Stimulated activated CD8-positive, alpha-beta memory T cell treated with anti-CD3 and anti-CD28 coated beads, Interleukin-7, amount 100 ng/mL, for 24 hours (primary cell): ENCODE measurements at places on chromosomes 12 and 14.
A peak's percentile ranks its signal among the peaks of the same experiment; 100 is the strongest.

DNA sequence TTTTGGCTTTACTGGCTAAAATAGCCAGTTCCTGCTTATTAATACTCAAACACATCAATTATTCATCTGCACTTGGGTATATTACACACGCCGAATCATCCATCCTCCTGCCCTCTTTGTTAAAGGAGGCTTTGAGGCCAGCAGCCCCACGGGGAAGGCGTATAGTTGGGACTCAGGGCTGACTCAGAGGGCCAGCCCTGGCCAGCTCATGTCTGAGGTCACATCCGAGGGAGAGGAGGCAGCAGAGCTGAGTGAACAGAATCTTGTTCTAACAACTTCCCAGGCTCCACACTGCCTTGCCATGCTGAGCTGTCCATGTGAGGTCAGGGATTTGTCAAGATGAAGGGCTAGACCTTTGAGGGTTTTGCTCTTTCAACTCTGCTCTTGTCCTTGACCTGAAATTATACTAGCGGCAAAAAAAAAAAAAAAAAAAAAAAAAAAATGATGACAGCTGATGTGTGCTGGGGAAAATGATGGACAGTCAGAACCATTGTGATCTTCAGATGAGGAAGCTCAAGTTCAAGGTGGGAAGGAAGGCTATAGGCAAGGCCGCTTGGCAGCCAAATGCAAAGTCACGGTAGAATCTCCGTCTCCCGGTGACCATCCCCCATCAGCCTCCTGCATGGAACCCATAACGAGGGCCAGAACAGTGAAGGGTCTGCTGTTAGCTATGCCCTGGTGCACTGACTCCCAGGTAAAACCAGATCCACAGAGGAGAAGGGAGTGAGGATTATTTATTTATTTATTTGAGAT is 12.5 kb upstream of the MARK3 start:
- DNase-seq: no peak

DNA sequence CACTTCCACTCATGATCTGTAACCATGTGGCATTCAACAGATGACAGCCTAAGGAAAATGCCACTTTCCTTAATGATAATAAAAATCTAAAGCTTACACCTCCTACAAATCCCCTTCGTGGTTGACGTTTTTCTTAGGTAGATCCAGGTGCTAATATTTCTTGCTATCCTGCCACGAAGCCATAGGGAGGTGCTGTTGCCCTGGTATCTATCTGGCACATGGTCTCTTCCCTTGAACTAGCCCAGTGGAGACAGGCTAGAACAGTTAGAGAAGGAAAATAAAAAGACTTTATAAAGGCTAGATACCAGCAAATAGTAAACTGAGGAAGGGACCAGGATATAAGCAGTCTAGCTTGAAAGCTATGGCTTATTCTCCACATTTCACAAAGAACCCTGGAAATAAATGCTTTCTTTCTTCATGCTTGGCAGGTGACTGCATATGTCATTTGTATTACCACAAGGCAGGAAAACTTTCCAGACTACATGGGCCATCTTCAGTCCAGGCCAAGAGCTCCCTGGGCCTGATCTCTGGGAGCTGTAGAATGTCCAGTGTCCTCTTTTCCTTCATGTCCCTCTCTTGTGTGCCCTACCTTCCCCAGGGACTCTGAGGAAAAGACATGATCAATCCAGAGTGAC is 15.3 kb downstream of the SPIC start:
- DNase-seq: no peak

DNA sequence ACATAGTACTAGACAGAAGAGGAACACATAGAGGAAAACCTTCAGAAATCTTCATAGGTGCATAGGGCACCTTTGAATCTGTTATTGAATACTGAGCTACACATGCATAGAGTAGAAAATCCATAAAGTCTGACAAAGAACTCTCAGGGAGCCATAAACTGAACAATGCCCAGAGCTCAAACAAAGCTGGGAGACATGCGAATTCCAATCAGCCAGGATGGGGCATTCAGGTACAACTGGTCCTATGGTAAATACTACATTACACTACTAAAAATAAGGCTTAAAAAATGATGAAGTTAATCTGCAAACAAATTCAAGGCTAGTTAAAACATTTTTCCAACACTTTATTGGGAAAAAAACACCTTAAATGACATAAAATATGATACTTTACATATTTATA is 259.7 kb downstream of the DIO2 start:
- DNase-seq: no peak

- no peak for DNase-seq
Observed at GRCh38 chr14:74695406-74695805, 17.5 kb downstream of the AREL1 start.

DNA sequence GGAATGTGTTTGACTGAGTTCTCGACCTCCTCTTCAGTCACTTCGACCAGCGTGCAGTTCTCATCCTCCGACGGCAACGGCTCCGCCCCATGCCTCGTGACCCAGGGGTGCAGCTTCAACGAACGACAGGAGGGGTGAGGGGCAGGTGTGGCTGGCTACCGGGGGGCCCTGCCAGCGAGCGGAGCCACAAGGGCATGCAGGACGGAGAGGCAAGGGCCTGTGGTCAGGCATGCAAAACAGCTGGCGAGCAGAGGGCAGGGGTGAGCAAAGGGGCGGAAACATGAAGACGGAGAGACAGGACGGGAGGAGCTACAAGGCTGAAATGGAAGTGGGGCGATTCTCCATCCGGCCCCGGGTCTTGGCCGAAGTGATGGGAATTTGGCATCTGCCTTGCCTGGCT is 38.7 kb downstream of the P2RX4 start:
- no peak for DNase-seq

DNA sequence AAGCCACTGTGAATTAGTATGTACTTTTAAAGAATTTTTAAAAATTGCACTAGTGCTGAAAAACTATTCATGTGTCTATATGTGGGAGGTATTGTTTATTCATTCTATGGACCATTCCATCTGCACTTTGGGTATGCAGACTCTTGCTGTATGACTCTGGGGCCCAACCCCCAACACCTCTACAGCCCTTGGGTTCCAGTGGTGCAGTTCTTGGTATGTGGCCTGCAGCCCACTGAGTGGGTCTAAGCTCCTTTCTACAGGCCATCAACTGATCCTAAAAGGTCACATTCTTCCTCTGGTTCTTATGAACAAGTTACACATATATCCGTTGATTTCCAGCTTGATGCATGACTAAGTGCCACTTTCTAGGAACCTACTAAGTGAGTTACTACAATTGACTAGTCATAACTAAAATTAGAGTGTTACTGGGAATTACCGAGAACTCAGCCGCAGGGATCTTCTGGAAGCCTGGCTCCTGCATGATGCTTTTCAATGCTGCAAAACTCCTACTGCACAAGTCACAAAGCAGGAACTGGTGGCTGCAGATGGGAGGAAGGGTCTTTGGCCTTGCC is 62.4 kb upstream of the MED13L start:
- no peak for DNase-seq

GRCh38 chr14:24979725-24980239 is 70.2 kb downstream of the STXBP6 start:
- DNase-seq: no peak

DNA sequence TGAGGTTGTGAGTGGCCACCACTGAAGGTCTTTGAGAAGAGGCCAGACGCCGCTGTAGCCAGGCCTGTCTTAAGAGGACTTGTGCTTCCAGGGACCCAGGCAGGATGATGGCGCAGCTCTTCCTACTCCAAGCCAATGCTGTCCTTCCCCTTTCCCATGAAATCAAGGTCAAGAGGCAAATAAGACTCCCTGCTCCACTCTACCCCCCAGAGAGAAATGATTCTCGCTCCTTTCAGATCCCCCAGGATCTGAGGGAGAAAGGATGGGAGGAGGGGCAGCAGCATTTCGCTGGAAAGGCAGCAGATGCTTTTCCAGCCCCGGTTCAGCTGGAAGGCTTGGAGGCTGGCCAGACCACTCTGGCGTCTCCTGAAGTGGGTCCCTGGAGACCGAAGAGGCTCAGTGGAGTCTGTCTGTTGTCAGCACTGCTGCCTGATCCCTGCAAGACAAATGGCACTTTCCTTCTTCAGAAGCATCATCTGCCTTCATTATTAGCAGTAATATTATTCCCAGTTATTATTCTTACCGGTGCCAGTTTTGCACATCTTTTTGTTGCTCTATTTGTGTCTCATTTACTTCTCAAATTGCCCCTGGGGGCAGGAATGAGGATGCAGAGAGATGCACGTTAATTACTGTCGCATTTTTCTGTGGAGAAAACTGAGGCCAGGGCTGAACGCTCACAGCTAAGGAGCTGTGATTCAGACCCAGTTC is 51.4 kb downstream of the C14orf132 start:
- DNase-seq: no peak

- DNase-seq: no peak
Observed at GRCh38 chr14:64098120-64098519, 196.1 kb downstream of the ESR2 start.

GRCh38 chr14:39860596-39861228 is 428.5 kb upstream of the FBXO33 start:
- no peak for DNase-seq

- DNase-seq: no peak
Observed at GRCh38 chr12:117140397-117141096, 41.3 kb upstream of the TESC start.

- DNase-seq: no peak
Observed at GRCh38 chr12:97805146-97805545, 342.5 kb downstream of the RMST start.

- no peak for DNase-seq
Observed at GRCh38 chr14:75543253-75543652, 21.0 kb downstream of the BATF start.

- no peak for DNase-seq
Observed at GRCh38 chr12:31861360-31861759, 97.9 kb upstream of the RESF1 start.

DNA sequence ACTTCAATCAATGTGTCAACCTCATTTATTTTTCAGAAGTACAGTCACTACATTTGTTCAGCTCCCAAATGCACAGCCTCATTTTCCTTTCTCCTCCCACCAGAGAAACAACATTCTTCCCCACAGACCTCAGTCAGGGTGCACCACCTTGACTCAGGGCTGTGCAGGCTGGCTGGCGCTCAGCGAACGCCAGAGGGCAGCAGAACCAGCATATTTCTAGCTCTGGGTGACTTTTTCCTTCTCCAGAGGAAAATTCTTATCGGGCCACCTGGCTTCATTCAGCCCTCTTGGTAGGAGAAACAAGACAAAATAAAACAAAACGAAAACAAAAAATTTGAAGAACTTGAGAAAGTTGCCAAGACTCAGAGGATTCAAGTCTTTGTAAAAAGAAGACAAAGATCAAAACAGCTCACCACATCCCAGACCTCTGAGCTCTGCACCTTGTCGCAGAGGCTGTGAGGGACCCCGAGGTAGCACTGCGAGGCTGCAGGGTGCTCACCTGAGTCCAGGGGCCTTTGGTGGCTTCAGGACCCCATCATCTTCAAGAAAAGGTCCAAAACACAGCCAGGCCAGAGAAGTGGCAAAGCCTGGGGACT is 33.7 kb downstream of the PAH start:
- peak; percentile 7 for DNase-seq

DNA sequence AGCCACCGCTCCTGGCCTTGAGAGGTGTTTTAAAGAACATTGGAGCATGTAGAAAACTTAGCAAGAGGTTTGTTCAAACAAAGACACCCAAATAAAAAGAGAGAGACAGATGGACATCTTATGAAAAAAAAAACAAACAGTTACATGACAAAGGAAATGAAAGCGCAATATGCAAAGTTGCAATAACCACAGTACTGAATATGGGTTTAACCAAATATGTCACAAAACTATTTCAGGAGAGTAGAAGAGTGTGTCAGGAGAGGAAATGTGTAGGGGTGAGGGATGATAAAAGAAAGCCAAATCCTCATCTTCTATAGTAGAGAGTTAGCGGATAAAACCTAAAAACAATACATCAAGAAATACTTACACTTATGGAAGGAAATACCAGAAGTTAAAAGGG is 98.4 kb downstream of the GTF2A1 start:
- no peak for DNase-seq

DNA sequence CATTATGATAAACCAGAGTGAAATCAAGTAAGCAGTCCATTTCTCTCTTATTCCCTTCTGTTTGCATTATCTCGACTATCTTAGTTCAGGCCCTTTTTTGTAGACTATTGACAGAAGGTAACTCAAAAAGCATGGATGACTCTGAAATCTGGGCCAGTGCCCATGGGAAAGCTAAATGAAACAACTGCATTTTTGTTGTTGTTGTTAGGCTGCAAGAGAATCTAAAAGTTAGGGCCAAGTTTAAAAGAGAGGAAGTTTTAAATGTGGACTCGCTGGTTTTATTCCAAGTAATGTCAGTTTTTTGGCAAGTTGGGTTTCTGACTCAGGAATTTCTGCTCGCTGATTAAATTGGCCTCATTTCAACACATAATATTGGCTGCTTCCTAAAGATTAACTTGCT is 201.1 kb downstream of the PIK3C2G start:
- no peak for DNase-seq

DNA sequence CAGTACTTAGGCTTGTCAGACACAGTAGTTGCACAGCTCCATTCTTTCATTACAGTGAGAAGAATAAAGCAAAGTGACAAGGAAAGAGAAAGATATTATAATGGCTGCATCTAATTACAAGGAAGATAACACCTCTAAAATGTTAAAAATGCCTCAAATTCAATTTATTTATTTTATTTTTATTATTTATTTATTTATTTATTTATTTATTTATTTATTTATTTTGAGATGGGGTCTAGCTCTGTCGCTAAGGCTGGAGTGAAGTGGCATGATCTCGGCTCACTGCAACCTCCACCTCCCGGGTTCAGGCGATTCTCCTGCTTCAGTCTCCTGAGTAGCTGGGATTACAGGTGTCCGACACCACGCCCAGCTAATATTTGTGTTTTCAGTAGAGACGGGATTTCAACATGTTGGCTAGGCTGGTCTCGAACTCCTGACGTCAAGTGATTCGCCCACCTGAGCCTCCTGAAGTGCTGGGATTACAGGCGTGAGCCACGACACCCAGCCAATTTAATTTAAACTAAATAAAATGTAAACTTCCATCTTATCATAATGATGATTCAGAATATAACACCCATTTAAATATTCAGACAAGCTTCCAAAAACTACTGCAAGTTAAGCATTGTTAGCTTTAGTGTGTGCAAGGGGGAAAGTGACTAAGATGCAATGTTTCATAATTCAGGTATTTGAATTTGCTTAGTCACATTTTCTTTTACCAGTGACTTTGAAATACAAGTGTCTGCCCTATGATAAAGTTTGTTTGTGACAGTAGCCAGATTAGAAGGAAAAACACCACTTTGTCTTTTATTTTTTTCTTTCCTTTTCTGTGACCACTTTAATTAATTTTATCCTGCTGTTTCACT is 2.4 kb upstream of the CFAP54 start:
- DNase-seq: no peak

GRCh38 chr12:67666605-67667004 is 18.1 kb downstream of the DYRK2 start:
- no peak for DNase-seq

DNA sequence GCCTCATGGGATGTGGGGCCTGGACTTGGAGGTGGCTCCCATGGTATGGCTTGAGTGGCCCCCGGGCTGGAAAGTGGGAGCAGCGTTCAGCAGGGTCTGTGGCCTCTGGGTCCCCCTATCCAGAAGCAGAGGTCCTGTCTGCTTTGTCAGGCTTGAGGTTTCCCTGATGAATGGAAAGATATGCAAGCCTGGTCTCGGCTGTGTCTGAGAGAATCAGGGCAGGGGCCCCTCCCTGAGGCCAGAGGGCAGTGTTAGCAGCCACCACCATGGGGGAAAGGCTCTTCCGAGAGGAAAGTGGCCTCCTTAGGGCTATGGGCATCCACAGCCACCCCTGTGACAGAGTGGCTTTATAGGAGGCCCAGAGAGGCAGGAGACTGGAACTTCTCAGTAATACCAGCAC is 128.2 kb downstream of the VRK1 start:
- no peak for DNase-seq
